Psoas muscle (tissue), 8 donors: ENCODE measurements at places on chromosomes 1 and 21. TPM values are rescaled to one million over a fixed set of nuclear protein-coding genes. Genes with fewer than 3 reads are reported as not detected.

DNA sequence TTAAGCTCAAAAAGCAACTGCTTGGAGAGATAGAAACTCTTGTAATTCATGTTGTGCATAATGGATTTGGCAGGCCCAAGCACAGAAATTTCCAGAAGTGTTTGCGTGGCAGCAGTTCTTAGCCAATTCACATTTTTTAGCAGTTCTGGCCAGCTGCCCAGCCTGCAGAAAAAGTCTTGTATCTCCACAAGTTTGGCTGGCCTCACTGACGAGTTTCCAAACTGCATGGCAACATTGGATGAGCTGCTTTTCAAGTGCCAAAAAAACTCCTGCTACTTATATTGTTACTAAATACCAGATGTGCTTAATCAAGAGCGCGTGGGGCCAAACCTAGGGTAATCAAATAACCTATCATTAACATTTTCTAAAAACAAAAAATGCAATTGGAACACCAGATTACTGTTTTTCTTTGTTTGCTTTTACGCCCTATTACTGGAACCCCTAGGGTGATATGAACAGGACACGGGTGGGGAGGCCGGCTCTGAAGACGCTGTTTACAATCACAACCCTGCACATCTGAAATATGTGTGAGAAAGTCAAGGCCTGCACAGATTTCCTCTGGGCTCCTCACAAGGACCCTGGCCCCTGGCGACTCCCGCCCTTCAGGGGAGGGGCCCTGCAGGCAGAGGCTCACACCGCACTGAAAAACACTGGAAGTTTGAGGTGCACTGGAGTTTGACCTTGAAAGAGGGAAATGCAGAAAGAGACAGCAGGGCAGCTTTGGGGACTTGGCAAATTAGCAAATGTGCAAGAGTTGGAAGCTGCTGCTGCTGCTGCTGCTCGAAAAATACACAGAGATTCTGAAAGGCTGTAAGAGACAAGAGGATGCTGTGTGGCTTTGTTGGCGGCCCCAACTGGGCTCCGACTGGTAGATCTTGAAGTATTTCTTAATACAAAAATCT lies 55.2 kb upstream of the TARBP1 start:
- DNase-seq = peak; percentile 94

GRCh38 chr1:109764561-109765482 lies 1.1 kb upstream of the EPS8L3 start:
- DNase-seq = peak; percentile 38

DNA sequence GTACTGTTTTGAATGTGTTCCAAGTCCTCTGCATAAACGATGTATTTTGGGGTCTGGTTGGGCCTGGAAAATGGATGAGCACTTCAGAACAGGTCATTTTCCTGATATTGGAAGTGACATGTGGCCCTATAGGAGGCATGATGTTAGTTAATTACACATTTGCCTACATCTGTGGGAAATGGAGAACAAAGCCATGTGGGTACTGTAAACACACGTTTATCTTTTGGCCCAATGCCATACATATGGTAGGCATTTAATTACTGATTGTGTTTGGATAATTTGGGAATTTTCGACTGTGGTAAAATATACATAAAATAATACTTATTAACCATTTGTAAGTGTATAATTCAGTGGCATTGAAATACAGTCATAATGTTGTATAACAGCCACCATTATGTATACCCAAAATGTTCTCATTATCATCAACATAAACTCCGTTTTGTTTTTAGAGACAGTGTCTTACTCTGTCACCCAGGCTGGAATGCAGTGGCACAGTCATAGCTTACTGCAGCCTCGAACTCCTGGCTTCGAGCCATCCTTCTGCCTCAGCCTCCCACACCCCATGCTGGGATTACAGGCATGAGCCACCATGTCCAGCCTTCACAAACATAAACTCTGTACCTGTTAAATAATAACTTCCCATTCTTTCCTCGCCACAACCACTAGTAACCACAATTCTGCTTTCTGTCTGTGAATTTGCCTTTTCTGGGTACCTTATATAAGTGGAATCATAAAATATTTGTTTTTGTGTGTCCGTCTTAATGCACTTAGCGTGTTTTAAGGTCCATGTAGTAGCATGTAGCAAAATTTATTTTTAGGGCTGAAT lies 11.9 kb upstream of the RNPEP start:
- DNase-seq = no peak

DNA sequence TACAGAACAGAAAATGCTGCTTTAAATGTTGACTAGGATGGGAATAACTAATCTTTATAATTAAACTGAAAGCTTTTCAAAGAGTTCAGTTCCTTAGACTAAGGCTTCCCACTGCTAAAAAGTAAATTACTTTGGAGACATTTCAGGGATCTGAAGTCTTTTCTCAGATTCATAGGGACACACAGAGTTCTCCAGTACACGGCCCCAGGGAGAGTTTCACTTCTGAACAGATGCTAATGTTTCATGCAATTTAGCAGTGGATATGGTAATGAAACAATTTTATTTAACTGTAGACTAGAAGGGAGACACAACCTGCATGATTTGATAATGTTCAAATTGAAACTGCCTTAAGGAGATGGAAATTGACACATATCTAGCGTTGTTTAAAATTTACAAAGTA lies 1282.6 kb downstream of the NCAM2 start:
- no peak for DNase-seq

GRCh38 chr1:19824036-19824435 lies 9.0 kb upstream of the RNF186 start:
- no peak for DNase-seq

DNA sequence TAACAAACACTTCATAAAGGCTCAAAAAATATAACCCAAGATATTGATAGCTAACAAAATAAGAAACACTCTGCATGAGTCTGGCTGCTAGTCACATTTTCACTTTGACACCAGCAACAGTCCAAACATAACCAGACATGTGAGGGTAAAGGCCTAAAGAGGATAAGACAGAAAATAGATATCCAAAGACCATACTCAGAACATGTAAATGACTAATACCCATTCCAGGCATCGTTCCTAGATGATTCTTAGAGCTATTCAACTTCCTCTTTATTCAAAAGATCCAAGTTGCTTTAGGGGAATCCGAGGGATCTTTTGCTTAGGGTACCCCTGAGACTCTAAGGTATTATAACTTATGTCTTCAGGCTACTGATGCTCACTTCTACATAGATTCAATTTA lies 5.1 kb downstream of the COL24A1 start:
- no peak for DNase-seq

GRCh38 chr1:162663589-162664106 lies 31.4 kb downstream of the DDR2 start:
- peak; percentile 32 for DNase-seq

GRCh38 chr1:5562769-5563168 lies 429.5 kb downstream of the NPHP4 start:
- DNase-seq = no peak

GRCh38 chr1:185650602-185651230 lies 83.5 kb upstream of the HMCN1 start:
- no peak for DNase-seq

DNA sequence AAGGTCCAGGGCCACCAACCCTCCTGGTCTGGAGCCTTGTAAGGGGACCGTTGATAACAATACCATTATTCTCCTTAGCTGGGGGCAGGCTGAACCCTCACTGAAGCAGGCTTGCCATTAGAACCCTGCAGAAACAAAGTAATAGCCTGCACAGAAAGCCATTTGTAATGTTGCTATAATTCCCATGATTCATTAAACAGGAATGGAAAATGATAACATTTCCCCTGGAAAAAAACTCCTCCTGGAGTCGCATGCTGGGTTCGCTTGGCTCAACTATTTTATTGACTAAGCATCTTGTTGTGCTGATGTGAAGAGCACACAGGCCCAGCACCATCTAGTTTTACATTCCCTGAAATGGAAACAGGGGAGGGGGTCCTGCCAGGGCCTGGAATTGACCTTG lies 155.6 kb upstream of the CSF3R start:
- no peak for DNase-seq

GRCh38 chr1:235913311-235913710 lies 46.6 kb upstream of the LYST start:
- DNase-seq = no peak

DNA sequence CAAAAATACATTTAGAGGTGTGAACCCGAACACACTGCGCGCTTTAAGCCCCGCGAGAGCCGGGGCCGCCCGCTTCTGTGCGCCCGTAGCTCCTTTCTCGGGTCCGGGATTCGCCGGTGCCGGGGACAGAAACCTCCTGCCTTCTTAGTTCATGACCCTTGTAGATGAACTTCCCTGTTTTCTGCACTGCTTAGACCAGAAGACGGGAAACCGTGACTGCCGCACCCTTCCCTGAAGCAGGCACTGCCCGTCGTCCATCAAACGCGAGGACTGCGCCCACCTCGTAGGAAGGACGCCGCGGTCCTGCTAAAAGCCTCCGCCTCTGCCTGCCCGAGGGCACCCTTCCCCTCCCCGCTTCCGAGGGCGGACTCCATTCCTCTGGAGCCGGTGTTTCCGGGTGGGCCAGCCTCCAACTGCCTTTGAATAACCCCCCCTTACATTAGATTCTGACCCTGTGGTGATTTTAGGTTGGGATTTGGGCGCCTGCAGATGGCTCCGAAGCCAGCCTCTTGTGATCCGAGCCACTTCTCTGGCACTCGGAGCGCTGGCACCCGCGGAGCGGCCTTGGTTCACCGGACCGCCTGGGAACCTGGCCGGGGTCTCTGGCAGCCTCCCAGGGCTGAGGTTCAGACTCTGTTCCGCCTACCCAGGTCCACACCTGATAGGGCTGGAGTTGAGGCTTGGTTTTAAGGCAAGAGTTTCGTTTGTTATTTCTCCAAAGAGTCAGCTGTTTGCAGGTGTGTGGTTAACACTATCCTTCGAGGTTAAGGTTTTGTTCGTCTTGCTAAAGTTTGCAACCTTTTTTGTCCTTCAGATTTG lies 1.2 kb upstream of the PTTG1IP start:
- DNase-seq = peak; percentile 75

DNA sequence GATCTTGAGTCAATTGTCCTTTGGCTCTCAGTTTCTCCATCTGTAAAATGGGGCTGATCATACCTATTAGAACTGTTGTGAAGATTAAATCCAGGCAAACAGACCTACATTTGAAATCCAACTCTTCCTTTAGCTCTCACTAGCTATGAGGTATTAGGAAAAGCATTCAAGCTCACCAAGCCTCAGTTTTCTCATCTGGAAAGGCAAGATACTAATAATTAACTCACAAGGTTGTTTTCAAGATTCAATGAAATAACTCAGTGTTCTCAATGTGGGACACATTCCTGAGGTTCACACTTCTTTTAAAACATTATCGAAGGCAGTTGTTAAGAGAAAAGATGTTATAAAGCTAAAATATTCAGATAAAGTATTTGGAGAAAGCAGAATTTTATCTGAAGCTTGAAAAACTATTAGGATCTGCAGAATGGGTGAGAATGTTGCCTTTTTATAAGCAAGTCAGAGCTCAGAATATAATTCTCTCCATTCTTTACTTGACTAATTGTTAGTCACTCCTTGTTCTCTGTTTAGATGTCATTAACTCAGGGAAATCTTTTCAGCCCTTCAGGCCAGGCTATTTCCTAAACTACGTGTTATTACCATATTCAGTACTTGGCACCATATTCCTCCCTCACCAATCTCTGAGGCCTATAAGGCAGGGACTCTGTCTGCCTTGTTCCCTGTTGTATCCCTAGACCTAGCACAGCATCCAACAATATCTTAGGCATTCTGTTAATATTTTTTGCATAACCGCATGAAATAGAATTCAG lies 72.0 kb upstream of the VAV3 start:
- no peak for DNase-seq

GRCh38 chr1:7474786-7475502 lies 296.2 kb upstream of the VAMP3 start:
- DNase-seq = no peak

GRCh38 chr21:46421191-46421750 lies 37.4 kb upstream of the DIP2A start:
- DNase-seq = peak; percentile 53

- DNase-seq = no peak
These were observed 7.4 kb upstream of the AGMAT start for GRCh38 chr1:15592285-15592684.

DNA sequence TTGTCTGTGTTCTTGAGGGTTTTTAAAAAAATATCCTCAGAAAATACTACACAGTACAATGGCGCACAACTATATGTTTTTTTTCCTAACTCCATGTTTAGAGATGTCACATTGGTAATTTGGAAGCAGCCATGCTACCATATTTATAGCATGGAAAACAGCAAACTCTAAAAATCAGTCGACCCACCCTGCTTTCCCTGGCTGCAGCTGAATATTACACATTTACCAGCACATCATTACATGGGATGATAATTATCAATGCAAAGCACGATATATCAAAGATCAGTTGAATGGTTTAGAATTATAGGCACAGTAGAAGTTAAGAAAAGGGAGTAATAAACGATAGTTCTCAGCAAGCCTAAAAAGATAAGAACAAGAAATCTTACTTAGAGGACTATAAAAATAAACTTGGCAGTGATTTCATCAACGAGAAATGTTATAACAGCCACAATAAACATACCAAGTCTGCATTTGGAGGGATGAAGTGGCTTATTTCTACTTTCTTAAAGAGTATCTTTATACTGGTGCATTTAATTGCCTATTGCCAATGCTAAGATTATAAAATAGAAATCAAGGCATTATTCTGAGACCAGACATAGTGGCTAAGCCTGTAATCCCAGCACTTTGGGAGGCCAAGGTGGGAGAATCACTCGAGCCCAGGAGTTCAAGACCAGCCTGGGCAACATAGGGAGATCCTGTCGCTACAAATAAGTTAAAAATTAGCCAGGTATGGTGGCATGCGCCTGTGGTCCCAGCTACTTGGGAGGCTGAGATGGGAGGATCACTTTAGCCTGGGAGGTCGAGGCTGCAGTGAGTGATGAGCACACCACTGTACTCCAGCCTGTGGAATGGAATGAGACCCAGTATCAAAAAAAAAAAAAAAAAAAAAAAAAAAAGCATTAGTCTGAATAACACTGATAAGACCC lies 43.4 kb downstream of the WDR64 start:
- DNase-seq = no peak

GRCh38 chr1:196538473-196538872 lies 69.8 kb downstream of the KCNT2 start:
- DNase-seq = no peak

DNA sequence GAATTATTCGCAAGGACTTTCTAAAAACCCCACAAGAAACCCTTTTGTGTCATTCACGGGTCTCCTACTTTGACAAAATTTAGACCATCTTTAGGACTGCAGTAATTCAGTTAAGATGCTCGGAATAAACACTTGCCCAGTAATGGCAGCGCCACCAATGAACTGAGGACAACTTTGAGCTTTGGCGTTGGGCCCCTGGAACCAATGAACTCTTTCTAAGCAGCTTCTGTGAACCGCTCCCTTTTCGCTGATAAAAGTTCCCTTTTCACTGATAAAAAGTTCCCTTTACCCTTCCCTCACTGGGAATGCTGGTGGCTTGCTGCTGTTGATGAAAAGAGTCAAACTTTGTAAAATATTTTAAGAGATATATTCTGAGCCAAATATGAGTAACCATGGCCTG lies 1.5 kb upstream of the MRPL55 start:
- no peak for DNase-seq

GRCh38 chr21:42653231-42654061 lies at the start of gene PDE9A:
Gene PDE9A (plus strand): TSS chr21:42653621. CDS start chr21:42653815, 194 bp downstream.
- peak; percentile 55 for DNase-seq

Gene NCMAP
- 0.04 TPM for polyA plus RNA-seq

Gene PODN
- polyA plus RNA-seq = 4.7 TPM

Gene PTPRF
- polyA plus RNA-seq = 1.3 TPM

Gene SMIM34
- not detected for polyA plus RNA-seq

Gene NBPF9
- 6.3 TPM for polyA plus RNA-seq

Gene CDA
- polyA plus RNA-seq = 1.2 TPM

Gene TNFRSF18
- 0.04 TPM for polyA plus RNA-seq

Gene GLMN
- polyA plus RNA-seq = 5.4 TPM

Gene SMPDL3B
- 0.03 TPM for polyA plus RNA-seq
